ENCODE measurements at places on chromosomes 16 and 17.

GRCh38 chr16:15849209-15849981 lies 7.4 kb downstream of the MYH11 start:
- DNase-seq, result no peak

DNA sequence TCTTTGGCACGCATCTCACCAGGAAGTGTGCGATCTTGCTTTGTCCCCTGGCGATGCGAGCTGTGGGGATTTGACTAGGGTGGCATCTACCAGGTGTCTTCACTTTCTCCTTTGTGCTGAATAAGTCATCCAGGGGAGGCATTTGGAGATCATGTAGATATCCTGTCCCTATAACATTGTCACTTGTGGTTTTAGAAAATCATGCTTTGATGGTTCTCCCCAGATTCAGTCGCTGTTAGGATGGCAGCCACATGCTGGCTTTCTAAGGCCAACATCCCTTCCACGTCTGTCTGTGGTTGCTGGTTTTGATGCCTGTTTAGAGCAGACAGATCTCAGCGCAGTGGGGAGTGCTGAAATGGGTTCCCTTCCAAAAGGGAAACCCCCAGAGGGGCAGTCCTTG lies 2.5 kb downstream of the ADAD2 start:
- DNase-seq, result no peak

DNA sequence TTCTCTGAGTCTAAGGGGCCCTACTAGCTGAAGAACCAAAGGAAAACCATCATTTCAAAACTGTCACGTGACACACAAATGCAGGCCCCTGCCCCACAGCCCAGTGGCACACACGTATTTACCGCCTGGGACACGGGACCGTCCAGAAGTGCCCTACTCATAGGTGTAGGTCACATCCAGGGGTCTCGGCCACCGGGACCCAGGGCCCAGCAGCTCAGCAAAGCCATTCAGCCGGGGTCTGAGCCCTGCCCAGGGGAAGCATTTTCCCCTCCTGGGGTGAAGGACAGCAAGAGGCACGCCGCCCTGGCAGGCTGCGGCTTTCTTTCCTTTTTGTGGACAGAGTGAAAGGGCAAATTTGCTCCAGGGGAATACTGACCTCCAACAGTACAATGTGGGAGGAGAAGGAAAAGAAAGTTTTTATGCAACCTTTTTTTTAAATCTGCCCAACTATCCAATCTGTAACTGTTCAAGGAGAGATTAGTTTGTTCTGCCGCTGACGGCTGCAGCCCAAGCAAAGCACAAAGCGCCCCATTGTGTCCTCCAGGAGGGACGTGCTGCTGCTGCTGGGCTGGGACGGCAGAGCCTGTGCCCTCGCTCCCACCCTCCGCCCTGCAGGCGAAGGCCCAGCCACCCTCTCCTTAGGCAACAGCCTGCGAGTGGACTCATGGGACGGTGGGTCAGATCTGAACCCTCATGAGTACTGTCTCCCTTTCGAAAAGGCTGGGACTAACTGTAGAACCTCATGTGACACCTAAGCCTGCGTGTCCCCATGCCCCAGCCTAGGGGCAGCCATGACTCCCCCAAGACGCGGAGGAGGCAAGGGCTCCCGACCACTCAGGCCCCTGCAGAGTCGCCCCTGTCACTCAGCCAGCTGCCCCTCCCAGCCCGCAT lies 21.3 kb downstream of the SLC7A5 start:
- no peak for DNase-seq

GRCh38 chr17:19016297-19016696 lies 11.7 kb upstream of the FAM83G start:
- DNase-seq, result no peak

DNA sequence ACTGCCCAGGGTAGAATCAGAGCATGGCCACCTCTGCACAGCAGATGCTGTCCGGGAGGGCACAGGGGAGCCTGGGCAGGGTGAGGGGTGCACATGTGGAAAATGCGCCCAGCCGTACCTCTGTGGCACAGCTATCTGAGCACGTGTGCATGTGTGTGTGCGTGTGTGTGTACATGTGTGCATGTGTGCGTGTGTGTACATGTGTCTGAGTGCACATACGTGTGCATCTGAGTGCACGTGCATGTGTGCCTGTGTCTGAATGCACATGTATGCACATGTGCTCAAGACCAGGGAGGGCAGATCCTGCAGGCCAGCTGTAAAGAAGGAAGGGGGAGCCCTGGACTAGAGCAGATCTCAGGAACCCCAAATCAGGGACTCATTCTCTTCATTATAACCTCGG lies 37.3 kb upstream of the ENPP7 start:
- no peak for DNase-seq

DNA sequence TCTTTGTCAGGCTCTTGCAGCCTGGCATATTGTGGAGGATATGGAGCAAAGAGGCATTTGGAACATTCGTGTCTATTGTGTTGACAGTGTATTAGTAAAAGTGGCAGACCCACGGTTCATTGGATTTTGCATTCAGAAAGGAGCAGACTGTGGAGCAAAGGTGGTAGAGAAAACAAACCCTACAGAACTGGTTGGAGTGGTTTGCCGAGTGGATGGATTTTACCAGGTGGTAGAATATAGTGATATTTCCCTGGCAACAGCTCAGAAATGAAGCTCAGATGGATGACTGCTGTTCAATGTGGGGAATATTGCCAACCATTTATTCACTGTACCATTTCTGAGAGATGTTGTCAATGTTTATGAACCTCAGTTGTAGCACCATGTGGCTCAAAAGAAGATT lies 44.5 kb downstream of the EFCAB13 start:
- DNase-seq, result no peak

DNA sequence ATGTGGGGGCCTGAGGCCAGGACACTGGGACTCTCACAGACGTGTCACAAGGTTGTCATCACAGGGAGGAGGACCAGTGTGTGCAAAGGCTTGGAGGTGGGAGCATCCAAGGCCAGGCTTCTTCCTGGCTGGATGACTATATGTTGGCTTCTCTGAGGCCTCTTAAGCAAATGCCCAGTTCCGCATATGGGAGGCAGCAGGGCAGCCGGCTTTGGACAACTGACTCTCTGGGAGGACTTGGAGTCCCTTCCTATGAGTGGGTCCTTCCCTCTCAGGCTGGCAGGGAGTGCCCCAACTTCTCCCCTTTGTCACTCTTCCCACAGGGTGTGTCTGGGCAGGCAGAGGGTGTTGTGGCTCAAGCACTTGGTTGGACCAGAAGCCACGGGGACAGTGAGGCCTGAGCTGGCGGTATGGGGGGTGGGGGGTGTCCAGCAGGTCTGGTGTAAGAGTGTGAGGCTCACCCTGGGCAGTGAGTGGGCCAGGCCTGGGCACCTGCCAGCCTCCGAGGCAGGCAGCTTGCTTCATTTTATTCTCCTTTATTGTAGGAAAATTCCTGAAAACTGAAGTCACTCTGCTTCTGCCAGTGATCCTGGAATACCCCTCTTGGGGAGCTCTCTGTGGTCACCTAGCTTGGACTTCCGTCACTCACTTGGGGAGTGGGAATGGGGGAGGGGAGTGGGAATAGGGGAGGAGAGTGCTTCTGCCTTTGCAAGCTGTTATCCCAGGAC lies 14.9 kb downstream of the ADGRG1 start:
- no peak for DNase-seq

DNA sequence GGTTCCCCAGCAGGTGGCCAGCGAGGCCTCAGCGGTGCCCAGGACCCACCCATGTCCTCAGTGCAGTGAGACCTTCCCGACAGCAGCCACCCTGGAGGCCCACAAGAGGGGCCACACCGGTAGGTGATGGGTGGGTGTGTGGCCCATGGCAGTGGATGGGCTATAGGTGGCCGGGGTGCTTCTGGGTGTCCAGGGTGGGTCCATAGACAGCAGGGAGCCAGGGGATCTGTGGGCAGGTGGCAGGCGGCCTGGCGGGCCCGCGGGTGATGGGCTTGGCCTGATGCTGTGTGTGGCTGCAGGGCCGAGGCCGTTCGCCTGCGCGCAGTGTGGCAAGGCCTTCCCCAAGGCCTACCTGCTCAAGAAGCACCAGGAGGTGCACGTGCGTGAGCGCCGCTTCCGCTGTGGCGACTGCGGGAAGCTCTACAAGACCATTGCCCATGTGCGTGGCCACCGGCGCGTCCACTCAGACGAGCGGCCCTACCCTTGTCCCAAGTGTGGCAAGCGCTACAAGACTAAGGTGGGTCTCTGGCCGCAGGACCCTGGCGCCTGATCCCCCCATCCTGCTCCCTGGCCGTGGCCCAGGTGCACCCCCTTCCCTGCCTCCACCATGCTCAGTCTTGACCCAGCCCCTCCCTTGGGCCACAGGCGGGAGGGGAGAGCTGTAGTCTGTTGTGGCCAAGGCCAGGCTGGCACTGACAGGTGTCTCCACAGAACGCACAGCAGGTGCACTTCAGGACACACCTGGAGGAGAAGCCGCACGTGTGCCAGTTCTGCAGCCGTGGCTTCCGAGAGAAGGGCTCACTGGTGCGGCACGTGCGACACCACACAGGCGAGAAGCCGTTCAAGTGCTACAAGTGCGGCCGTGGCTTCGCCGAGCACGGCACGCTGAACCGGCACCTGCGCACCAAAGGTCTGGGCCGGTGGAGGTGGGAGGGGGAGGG lies 2.1 kb upstream of the DNASE1L2 start:
- no peak for DNase-seq

DNA sequence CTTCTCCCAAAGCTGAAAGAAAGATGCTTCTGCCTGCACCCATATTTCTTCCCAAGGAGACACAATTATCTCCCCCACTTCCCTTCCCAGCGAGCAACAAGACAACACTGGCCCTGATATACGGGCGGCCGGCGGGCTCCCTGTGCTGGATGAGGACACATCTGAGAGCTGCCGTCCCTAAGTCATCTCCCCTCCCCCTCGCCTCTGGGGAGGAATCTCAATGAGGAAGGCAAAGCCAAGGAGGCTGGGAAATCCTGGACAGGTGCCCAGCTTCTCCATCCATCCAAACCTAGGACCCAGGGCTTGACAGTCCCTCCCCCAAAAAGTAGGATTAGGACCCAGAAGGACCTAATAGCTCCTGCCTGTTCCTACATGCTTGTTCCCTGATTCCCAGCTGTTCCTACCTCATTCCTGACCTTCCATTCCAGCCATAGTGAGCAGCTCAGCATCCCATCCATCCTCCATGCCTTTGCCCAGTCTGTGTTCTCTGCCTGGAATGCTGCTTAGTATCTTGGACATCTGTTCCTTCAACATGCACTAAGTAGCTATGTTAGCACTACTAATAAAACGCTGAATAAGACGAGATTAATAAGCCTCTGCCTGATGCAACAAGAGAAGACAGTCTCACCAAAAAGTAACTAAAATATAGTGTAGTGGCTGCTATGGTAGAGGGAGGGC lies 167.9 kb downstream of the CCT6B start:
- no peak for DNase-seq

DNA sequence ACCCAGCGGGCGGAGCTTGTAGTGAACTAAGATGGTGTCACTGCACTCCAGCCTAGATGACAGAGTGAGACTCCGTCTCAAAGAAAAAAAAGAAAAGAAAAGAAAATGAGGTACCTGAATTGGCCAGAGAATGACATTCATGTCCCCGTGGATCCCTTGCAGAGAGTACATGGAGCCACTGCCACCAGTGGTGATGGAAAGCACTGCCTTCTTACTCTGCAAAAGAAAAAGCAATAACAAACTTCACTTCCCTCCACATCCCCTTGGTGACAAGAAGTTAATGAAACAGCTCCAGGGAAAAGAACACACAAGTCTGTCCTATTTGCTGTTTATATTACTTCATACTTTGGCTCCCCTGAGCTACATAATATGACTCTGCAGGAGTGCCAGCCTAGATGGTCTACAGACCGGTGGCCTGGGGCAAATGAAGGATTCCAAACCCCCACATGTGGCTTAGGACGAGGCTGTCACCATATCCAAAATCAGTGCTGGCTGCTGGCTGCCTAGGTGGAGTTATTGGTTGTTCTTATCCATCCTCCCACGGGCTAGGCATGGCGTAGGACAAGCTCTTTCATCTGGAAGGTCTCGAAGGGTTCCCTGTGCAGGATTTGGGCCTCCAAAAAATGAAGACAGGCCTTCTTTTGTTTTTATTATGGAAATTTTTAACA lies 13.3 kb downstream of the NQO1 start:
- no peak for DNase-seq

Measured in CD4-positive, alpha-beta T cell treated with Interleukin-10 for 1 hour (primary cell).